Stimulated activated CD4-positive, alpha-beta T cell treated with anti-CD3 and anti-CD28 coated beads, Interleukin-1b, Interleukin-23, amount 100 ng/mL, for 1 hour (primary cell): ENCODE measurements at places on chromosomes 7 and 10.

- DNase-seq = no peak
These were observed 5.9 kb downstream of the FBXL13 start for GRCh38 chr7:103068414-103069403.

- no peak for DNase-seq
These were observed 10.5 kb downstream of the PLXDC2 start for GRCh38 chr10:19826712-19827111.

- DNase-seq = no peak
These were observed 35.4 kb downstream of the CROT start for GRCh38 chr7:87380905-87381304.

- DNase-seq = no peak
These were observed 31.6 kb downstream of the PPIF start for GRCh38 chr10:79378647-79379511.

- DNase-seq = no peak
These were observed 550 bp upstream of the PLAU start for GRCh38 chr10:73910401-73910763.

- no peak for DNase-seq
These were observed 561 bp downstream of the FGFR2 start for GRCh38 chr10:121597504-121598262.

DNA sequence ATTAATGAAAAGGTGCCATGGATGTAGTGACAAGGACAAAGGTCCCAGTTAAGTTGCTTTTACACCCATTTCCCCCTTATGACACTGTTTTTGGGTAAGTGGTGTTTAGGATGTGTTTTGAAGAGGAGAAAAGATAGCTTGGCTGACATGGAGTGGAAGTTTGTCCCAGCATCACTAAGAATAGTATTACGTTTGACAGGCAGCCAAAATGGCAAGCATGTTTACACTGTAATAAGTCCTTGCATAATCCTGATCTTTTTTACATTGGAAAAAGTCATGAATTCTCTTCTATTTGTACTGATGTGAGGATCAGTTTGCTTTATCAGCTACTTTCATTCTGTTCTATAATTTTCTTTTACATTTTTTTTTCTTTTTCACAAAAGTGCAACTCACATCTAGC lies 137.8 kb downstream of the CHRM2 start:
- no peak for DNase-seq

DNA sequence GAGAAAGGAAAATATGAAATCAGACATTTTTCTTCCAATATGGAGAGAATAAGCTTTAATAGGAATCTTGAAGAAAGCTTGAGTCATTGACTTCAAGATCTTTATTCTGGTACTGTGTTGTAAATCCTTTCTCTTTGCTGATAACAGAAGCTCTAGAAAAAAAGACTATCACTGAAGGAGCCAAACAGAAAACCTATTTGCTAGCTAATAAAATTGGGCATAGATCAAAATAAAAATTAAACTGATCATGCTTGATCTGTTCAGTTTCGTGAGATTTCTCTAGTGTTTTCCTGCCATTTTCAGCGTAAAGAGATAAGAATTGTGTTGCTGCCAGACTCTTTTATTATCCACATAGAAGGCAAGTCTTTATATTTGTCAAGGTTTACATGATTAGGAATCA lies 1.5 kb upstream of the GHITM start:
- no peak for DNase-seq

DNA sequence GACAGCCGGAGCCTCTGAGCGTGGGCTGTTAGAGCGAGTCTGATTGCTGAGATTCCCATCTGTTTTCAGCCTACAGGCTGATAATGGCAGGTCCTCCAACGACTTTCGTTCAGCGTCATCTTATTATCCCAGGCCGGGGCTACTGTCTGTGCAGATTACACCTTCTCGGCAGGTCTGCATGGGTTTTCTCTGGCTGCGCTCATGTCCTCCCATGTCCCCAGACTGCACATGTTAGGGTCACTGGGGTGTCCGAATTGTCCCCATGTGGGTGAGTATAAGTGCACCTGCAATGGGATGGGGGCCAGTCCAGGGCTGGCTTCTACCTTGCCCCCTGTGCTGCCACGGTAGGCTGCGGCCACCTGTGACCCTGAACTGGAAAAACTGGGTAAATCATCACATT lies 257.8 kb downstream of the COBL start:
- DNase-seq = no peak

- no peak for DNase-seq
These were observed 95.0 kb upstream of the SDK1 start for GRCh38 chr7:3206101-3206500.

DNA sequence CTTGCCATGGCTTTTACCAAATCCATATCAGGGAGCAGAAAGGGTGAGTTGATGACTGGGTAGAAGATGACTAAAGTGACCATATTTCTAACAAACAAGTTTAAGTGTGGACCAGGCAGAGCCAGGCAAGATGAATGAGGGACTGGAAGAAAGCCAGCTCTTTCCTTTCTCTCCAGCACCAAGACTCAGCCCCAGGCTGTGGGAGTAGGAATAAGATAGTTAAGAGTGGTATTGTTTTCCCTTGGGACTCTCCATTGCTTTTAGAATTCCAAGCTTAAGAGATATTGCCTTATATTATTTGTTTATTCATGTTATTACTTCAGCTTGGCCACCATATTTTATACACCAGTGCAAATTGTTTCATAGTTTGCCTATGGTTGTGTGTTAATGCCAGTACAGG lies 28.8 kb upstream of the TSPAN33 start:
- no peak for DNase-seq

DNA sequence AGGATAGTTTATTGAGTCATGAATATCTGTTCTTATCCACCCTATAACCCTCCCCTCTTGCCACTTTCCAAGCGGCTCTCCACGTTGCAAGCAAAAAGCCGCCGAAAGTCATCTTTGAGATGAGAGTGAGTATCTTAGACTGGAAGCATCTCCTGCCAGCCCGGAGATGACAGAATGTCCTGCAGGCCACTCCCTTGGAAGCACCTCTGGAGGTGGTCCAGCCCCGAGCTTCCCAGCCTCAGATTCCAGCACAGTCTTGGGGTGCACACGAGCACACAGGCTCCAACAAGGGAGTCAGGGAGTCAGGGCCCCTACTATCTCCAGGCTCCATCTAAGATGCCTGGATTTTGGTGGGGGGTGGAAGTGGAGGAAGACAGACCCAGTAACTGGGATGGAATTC lies 5.5 kb upstream of the ELN start:
- DNase-seq = no peak

GRCh38 chr7:129728875-129729467 lies 117.5 kb downstream of the NRF1 start:
- DNase-seq = no peak

DNA sequence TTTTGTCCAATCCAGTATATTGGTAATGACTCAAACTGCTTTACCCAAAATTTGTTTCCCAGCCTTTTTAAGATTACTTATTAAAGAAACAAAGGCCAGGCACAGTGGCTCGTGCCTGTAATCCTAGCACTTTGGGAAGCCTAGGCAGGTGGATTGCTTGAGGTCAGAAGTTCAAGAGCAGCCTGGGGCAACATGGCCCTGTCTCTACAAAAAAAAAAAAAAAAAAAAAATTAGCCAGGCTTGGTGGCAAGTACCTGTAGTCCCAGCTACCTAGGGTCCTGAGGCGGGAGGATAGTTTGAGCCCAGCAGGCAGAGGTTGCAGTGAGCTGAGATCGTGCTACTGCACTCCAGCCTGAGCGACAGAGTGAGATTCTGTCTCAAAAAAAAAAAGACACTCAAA lies 7.0 kb upstream of the ARHGAP12 start:
- no peak for DNase-seq

- DNase-seq = no peak
These were observed 168.8 kb downstream of the TMEM26 start for GRCh38 chr10:61284222-61284890.

DNA sequence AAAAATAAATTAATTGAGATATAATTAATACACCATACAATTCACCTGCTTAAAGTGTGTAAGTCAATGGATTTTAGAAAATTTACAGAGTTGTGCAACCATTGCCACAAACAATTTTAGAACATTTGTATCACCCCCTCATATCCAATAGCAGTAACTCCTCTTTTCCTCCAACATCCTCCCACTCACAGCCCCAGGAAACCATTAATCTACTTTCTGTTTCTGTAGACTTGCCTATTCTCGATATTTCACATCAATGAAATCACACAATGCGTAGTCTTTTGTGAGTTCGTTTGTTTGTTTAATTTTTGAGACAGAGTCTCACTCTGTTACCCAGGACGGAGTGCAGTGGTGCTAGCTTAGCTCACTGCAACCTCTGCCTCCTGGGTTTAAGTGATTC lies 13.7 kb upstream of the HERC4 start:
- DNase-seq = no peak

DNA sequence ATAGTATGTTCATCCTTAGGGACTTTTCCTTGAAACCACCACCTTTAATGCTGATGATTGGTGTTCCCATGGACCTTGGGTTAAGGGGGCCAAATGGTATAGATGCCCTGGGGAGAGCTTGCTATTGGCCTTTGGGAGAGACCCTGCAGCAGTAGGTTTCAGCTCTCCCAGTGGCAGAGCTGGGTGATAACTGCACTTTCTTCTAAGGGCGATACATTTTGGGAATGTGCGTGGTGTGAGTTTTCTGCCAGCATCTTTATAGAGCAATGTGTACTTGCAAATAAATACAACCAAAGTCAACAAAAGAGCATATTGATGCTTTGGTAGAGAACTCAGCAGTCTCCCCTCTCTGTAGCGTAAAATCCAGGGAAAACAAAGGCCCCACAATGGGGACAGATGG lies 404.1 kb downstream of the PAXIP1 start:
- no peak for DNase-seq
